ENCODE measurements at places on chromosomes 12 and 14.

GRCh38 chr14:69039288-69039628 lies 60.2 kb upstream of the ACTN1 start:
- DNase-seq: no peak

DNA sequence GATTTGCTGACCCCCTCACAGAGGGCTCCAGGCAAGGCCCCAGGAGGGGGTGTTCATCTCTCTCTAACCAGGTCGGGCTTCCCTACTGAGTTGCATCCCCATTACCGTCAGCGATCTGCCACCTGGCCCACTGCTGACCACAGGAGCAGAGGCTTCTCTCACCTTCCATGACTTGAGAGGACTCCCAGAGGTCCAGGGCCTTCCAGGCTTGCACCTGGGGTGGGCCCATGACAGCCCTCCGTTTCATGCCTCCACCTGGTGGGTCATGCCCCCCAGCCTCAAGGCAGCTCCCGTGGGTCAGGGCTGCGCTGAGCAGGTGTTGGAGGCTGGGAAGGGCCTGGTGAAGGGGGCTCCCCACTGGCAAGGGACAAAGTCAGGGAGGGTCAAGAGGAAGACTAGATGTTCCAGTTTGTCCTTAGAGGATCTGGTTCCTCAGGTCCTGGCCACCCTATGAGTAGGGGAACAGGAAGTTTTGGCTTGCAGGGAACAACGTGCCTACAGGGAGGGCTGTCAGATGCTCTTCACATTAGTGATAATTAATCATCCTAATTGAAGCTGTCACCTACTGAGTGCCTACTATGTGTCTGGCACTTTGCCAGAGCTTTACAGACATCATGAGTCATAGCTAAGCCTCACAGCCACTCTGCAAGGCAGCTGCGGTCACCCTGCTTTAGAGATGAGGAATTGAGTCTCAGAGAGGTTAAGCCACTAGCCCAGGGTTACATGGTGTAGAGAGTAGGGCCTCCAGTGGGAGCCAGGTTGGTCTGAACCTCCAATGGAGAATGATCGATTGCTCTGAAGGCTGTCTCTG lies 13.8 kb downstream of the NFKBIA start:
- no peak for DNase-seq

DNA sequence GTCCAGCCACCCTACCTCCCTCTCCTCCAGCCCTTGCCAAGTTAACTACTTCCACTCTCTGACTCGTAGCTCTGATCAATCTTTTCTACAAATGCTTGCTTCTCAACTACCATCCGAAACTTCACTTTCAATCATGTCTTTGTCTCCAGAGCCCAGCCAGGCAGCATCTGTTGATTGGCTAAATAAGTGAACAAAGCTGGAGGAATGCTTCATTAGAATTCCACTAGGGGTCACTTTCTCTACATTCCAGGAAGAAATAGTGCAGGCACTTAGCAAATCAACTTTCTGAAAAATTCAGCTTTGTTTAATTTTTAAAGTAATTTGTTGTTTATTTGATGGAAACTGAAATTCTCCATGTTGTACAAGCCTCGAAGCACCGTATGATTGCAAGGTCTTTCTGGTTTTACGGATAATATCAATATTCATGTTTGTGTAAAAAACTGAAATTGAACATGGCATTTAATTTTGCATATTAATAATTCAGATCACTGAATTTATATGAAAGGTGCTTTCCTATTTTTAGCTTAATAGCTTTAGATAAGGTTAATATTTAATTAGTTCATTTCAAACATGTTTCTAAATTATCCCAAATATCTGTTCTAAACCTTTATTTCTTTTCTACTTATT lies 32.4 kb upstream of the HELB start:
- no peak for DNase-seq

GRCh38 chr14:96804895-96805294 lies 7.7 kb downstream of the VRK1 start:
- DNase-seq: no peak

GRCh38 chr12:28140404-28140803 lies 49.9 kb upstream of the CCDC91 start:
- no peak for DNase-seq

GRCh38 chr12:10361622-10362021 lies 28.2 kb downstream of the KLRK1 start:
- no peak for DNase-seq

GRCh38 chr14:99982537-99983250 lies 82.5 kb upstream of the EVL start:
- DNase-seq: peak; percentile 44

- no peak for DNase-seq
Observed at GRCh38 chr12:25023808-25024207, 74.9 kb upstream of the BCAT1 start.

DNA sequence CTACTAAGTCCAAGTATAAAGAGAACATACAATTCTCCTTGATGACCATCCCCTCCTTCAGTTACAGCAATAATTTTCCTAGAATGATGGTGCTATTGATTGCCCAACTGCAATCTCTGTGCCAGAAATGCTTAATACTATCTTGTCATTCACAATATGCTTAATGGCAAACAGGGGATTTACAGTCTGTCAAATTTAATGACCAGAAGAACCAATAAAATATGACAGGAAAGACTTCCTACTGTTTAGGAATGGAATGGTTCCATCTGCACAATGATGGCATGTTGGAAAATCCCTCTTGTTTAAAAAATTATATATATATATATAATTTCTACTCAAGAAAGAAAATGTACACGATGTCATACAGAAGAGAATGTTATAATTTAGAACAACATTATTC lies 623.2 kb downstream of the CCER1 start:
- no peak for DNase-seq

GRCh38 chr12:3683670-3684069 lies 69.2 kb downstream of the CRACR2A start:
- no peak for DNase-seq

- DNase-seq: no peak
Observed at GRCh38 chr12:75944097-75944904, 87.3 kb downstream of the PHLDA1 start.

DNA sequence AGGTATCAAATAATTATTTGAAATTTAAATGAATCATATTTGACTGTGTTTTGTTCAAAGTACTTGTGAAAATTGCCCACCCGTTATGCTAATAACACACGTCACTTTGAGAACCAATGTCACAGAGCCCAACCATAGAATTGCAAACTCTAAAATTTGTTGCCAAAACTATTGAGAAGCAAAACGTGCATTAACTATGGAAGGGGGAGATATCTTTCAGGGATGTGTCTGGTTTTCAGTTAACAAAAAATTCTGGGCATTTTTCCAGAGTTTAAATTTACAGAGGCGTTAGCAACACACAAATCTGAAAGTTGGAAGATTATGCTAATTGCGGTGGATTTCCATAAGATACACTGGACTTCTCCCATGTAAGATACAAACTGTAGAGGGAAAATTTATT lies 371.8 kb upstream of the E2F7 start:
- DNase-seq: no peak

DNA sequence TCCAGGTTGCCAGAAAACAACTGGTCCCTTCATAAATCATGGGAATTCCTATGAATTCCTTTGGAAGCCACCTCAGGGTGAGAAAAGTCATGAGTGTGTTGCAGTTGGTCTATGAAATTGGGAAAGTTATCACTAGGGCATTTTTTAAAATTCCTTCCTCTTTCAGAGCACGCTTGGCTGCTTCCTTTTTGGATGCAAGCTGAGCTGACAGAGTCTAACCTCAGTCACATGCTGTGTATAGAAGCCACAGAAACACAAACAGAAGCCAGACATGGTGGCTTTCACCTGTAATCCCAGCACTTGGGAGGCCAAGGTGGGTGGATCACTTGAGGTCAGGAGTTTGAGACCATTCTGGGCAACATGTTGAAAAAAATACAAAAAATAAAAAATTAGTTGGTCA lies 21.7 kb upstream of the HELB start:
- DNase-seq: no peak
